ENCODE measurements at places on chromosomes 3 and 15. TPM values are rescaled to one million over a fixed set of nuclear protein-coding genes. Genes with fewer than 3 reads are reported as not detected.

DNA sequence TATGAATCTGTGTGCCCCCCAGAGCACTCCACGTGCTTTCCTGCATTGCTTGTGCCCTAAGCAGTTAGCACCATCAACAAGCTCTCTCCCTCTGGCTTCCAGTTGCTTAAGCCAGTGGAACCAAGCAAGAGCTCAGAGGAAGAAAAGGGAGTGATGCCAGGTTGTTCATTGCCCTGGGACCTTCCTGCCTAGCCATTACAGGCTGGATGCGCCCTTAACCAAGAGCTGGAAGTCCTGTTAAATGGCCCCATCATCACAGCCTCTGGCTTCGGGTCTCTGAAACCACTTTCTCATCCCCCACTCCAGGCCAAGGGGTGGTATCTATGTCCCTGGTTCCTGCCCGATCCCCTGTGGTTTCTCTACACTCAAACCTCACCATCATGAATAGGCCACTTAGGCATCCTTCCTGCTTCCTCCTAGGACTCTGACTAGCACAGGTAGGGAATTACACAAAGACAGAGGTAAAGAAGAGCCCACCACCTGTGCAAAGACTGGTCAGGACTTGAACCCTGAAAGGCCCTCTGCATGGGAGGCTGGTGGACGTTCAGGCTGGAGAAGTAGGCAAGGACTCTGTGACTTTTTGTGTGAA, 309.5 kb upstream of the TRIM42 start:
- no peak for DNase-seq

The CFAP91 gene
- 2.2 TPM for total RNA-seq

The DCP1A gene
- total RNA-seq: 17.2 TPM

- DNase-seq: no peak
Observed at GRCh38 chr3:121473001-121473400, 72.8 kb downstream of the POLQ start.

The ITPR1 gene
- total RNA-seq: 4.2 TPM

- DNase-seq: no peak
Observed at GRCh38 chr15:34043813-34044212, 4.8 kb upstream of the AVEN start.

- no peak for DNase-seq
Observed at GRCh38 chr3:8834974-8835373, 65.6 kb upstream of the OXTR start.

The HDC gene
- not detected for total RNA-seq

- DNase-seq: no peak
Observed at GRCh38 chr3:153285194-153285641, 123.2 kb downstream of the RAP2B start.

GRCh38 chr3:34947834-34948233, 691.5 kb upstream of the ARPP21 start:
- no peak for DNase-seq

The EXOG gene
- total RNA-seq: 15.0 TPM

DNA sequence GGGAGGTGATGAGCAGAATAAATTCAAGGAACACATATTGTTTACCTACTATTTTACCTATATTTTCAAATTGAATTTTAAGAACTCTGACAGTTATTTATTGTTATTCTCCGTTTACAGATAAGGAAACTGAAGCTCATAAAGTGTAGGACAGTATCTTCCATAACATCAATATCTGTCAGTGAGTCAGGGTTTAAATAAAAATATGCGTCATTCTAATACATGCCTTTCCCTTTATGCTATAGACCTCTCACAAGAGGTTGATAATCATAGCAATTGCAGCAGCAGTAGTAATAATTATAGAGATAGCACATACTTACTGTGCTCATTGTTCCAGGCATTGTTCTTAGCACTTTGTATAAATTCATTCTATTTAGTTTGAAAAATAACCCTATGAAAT, 101.1 kb downstream of the EPHA6 start:
- DNase-seq: no peak

- no peak for DNase-seq
Observed at GRCh38 chr15:99509686-99510461, 55.9 kb upstream of the MEF2A start.

The CCR9 gene
- not detected for total RNA-seq

The ASB14 gene
- not detected for total RNA-seq

- DNase-seq: no peak
Observed at GRCh38 chr3:127825756-127826155, 3.4 kb upstream of the MGLL start.

- no peak for DNase-seq
Observed at GRCh38 chr3:100879195-100879810, 113.9 kb downstream of the ABI3BP start.

DNA sequence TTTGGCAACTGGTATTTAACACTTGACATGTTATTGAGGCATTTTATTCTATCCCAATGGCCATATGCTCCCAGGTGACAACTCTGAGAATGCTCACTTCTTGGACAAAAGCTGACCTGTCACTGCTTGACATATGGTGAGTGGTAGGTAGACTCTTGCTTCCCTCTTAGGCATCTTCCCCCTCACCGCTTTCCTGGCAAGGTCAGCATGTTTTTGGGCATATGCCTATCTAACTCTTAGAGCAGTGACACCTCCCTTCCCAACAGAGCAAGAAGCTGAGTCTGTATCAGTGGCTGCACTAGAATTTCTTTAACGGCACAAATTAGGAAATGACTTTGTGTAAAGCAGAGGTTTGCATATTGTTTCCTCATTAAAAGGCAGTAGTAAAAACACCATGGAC, 300.7 kb downstream of the OXSM start:
- DNase-seq: no peak

The CP gene
- total RNA-seq: 1.1 TPM

DNA sequence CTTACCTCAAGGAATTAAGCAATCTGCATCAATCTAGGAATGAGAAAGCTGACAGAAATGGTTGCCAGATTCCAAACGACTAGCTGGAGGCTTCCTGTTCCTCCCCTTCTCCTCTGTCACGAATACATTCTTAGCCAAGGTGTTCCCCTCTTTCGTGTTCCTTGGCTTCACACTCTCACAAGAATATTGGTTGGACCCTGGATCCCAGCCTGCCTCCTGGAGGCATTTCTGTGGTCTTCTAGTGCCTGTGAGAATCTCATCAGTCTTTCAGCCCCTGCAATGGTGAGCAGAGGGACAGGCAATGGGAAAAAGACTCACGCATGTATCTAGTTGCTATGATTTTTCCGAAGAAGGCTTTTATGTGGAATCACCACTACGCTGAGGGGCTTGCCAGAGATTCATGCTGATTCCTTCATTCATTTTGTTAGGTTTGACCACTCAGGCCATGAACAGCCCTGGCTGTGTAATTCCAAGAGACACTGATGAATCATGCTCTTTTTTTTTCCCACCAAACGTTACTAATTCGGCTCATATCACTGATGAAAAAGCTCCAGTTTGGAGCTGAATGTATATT, 1.6 kb upstream of the P3H2 start:
- no peak for DNase-seq

The ZCWPW2 gene
- total RNA-seq: 0.31 TPM

The FAM174B gene
- 38.5 TPM for total RNA-seq

The DNAJC19 gene
- total RNA-seq: 79.9 TPM

- no peak for DNase-seq
Observed at GRCh38 chr3:66363148-66363547, 137.7 kb downstream of the LRIG1 start.

GRCh38 chr3:29451920-29452319, 171.0 kb downstream of the RBMS3 start:
- DNase-seq: no peak

DNA sequence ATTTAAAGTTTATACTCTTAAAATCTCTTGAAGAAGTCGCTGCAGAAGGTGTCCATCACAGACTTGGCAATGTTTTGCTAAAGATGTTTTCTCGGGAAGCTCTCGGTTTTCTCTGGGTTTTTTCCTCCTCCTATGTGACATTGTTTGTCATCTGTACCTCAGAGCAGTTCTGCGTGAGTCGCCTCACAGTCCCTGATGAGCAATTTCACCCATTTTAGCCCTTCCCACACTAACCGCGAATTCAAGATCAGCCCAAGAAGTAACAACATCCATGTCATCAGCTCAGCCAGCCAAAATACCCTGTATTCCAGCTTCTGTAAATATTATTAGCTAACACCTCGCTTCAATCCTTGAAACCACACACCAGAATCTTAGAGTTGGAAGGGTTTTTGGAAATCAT, 224.3 kb upstream of the SETMAR start:
- DNase-seq: no peak

GRCh38 chr15:66630801-66631351, 65.1 kb upstream of the LCTL start:
- DNase-seq: no peak

DNA sequence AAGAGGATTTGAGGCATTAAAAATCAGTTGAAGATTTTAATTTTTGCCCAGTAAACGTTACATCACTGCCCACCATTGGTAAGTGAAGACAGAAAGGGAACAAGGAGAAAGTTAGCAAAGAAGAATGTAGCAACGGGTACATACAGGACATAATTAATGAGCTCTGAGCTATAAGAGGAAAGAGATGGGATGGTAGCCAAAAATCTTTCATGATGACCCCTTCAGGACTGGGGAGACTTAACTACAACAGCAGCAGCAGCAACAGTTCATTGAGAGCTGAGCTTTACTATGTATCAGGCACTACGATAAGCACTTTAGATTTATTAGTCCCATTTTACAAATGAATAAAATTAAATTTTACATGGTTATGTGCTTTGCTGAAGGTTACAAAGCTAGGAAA, 18.4 kb downstream of the EMC4 start:
- DNase-seq: no peak

GRCh38 chr15:35876762-35877161, 330.8 kb upstream of the DPH6 start:
- DNase-seq: no peak

GRCh38 chr15:63381301-63382204, at the start of gene CA12:
Gene CA12, minus strand, starts transcription at chr15:63381846. Its CDS starts 126 bp downstream, at chr15:63381720.
- peak; percentile 63 for DNase-seq

The BCHE gene
- total RNA-seq: 1.4 TPM

The DNAH12 gene
- total RNA-seq: not detected

DNA sequence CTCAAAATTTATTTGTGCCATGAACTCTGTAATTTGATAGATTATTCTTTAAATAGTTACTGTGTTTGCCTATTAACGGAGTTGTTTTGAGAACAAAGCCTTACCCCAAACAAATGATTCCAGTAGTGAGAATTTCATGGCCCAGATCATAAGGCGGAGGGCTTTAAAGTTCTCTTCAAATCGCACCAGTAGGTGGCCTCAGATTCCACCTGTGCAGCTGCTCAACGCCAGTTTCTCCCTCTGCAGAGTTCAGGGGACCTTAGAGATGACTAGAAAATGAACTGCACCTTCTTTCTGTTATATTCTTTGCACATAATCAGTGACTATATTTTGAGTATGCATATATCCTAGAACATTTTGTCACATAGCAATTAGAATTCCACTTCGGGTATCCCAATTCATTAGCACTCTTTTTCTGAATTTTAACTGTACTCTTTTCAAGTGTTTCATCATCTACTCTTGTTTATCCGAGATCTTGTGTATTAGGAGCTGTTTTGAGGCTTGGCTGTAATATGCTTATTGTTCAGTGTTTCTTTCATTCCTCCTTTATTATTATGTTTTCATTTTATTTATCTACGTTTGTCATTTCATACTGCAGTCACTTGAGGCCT, 232.6 kb upstream of the CHRM5 start:
- DNase-seq: peak; percentile 41

GRCh38 chr3:8593021-8593827, 51.4 kb downstream of the SSUH2 start:
- no peak for DNase-seq

DNA sequence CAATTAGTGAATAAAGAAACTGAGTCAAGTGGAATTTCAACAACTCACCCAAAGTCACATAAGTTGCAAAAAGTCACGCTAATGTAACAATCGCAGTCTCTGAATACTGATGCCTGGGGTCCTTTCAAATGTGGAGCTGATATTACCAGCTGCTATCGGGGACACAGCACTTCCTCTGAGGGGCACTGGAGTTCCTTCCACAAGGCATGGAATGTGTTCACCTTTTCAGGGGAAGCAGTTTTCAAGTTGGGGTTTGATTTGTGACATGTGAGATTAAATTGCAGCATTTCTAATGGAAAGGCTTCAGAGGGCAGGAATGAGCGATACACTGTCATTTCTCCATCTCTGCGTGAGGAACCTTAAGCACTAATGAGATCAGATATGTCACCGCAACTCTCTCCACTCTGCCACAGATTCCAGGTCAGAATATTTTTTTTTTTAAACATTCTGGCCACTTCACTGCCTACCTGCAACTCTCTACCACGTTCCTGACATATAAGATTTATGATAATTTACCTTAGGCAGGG, 807.2 kb upstream of the CFAP20DC start:
- DNase-seq: no peak

GRCh38 chr3:162119651-162120050, 623.0 kb downstream of the OTOL1 start:
- no peak for DNase-seq

- DNase-seq: no peak
Observed at GRCh38 chr3:72520690-72521308, 327.4 kb downstream of the SHQ1 start.

- DNase-seq: no peak
Observed at GRCh38 chr15:45307230-45307924, 55.3 kb downstream of the SLC28A2 start.

- no peak for DNase-seq
Observed at GRCh38 chr3:20975188-20975651, 775.8 kb downstream of the ZNF385D start.

DNA sequence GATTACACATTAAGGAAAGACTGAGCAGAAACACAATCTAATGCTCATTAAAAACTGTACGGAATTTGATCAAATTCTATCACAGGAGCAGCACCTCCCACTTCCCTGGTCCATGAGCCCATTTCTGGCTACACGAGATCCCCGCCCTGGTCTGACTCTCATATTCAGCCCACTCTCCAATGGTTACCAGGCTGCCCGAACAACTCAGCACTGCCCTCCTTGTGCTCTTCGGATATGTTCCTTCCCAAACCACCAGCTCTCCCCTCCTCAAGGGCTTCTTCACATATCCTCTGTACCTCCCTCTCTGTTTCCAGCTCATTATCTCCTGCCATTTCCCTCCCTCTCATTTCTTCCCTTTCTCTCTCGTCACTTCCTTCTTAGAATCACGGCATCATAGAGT, 180.5 kb downstream of the RSL24D1 start:
- no peak for DNase-seq

DNA sequence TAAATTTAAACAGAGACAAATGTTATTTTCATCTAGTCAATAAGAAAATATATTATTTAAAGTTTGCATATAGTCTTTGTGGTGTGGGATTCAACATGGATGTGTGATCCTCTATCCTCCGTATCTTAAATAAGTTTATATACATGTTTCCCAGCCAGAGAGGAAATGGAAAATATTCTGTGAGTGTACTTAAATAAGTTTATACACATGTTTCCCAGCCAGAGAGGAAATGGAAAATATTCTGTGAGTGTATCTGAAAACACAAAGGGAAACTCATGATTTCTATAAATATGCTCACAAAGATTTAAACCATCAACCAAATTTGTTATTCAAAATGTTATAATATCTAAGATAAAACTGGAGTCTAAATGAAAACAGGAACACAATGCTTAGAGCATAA, 110.0 kb upstream of the MELTF start:
- no peak for DNase-seq

The PLSCR2 gene
- total RNA-seq: not detected

The AGTR1 gene
- total RNA-seq: not detected
